ENCODE measurements at places on chromosomes 16 and 17.
A peak's percentile ranks its signal among the peaks of the same experiment; 100 is the strongest.

DNA sequence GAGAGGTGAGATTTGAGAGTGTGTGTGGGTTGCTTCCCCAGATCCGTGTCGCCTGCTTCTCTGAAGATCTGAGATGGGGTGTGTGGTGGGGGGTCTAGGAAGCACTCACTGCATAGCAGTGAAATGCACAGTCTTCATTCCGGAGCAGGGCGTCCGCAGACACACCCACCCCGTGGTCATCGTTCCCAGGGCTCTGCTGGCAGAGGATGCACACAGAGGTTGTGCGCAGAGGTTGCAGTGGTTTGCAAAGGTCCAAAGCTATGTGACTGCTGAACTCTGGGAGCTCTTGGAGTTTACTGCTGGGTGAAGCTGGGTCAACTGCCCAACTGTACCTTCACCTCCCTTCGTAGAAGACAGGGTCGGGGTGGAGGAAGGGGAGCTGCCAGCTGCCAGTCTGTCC is 135.3 kb downstream of the SNX29 start:
- no peaks in the 10 kb centered on the region for H3K36me3 ChIP-seq
- no peaks in the 10 kb centered on the region for H3K4me1 ChIP-seq
- no peak overlapping the region for H3K27ac ChIP-seq
- no peak overlapping the region for H3K4me3 ChIP-seq

- no peak overlapping the region for H3K27ac ChIP-seq
- no peak overlapping the region for H3K4me3 ChIP-seq
- no peak for DNase-seq
- no peaks in the 10 kb centered on the region for H3K36me3 ChIP-seq
- peaks cover 1% of the 10 kb centered on the region for H3K4me1 ChIP-seq
- H3K27me3 ChIP-seq, result peaks cover 24% of the 10 kb centered on the region
Observed at GRCh38 chr17:4600563-4600962, 16.2 kb downstream of the SMTNL2 start.

DNA sequence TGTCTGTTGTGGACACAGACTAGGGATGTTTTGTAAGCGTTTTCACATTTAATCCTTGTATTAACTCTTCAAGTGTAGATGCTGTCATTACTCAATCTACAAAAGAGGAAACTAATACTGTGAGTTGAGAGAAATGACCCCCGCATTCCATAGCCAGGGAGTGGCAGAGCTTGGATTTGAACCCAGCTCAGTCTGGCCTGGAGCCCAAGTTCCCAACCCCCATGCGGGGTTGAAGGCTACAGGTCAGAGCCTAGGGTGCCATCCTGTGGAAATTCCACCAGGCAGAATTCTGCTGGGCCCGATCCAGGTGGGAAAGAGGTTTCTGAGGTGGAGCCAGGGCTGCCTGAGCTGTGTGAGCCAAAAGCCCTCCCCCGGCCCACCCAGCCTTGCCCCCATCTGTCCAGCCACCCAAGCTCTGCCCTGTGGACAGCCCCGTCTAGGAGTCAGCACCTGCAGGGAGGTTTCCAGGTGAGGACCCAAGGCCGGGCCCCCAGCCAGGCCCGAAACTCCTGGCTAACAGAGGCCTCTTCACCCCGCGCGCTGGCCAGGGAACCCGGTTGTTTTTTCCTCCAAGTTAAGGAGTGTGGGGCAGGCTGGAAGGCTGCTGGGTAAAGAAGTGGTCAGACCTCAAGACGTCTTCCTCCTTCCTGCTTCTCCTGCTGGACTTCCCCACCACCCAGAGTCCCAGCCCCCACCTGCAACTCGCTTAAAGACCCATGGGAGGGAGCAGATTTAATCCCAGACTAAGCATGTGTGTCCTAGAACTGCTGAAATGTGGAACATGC is 5.7 kb downstream of the MMP15 start:
- DNase-seq, result no peak
- no peak overlapping the region for H3K4me3 ChIP-seq
- H3K27me3 ChIP-seq, result peaks cover 13% of the 10 kb centered on the region
- H3K4me1 ChIP-seq, result no peaks in the 10 kb centered on the region

DNA sequence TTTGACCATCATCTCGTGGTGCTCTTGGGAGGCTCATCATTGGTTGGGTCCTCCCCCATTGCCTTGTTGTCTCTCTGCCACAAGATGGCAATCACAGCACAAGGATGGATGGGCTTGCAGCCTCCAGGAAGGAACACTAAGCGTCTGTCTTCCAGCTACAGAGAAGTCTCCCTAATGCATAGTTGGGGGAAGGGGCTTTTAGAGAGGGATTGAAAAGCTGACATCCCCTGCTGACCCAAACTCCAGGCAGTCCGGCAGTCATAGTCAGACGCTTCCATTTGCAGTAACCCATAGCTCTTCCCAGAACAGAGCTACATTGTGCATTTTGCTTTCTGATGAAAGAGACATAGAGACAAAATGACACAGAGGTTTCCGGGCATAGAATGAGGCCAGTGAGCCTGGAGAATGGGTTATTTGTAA is 111.4 kb downstream of the UTP18 start:
- H3K36me3 ChIP-seq, result no peaks in the 10 kb centered on the region
- H3K27me3 ChIP-seq, result no peaks in the 10 kb centered on the region
- peak; percentile 26 for DNase-seq

DNA sequence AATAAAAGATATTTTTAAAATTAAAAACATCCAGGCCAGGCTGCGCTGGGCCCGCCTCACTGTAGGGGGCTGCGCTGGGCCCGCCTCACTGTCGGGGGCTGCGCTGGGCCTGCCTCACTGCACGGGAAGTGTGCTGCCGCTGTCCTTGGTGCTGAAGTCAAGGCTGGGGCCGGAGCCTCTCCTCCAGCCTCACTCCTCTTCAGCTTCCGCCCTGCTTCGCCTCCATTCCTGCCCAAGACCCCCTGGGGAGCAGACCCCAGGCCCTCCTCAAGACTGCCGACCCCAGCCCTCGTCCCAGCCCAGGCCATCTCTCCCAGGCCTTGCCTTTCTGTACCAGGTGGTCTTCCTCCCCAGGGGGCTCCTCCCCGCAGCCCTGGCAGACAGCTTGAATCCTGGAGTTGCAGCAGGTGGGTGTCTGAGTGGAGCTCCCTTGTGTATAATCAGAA is 26.2 kb downstream of the ENDOV start:
- H3K4me3 ChIP-seq, result no peak overlapping the region
- DNase-seq, result peak; percentile 28
- peaks cover 4% of the 10 kb centered on the region for H3K27me3 ChIP-seq
- no peaks in the 10 kb centered on the region for H3K36me3 ChIP-seq
- H3K27ac ChIP-seq, result no peak overlapping the region
